Dermis microvascular lymphatic vessel endothelial cell (primary cell): ENCODE measurements at places on chromosomes 1 and 21. TPM values are rescaled to one million over a fixed set of nuclear protein-coding genes. Genes with fewer than 3 reads are reported as not detected.

The NR1I3 gene
- total RNA-seq, result not detected in 2 replicates

GRCh38 chr1:237779356-237779755 lies 111.4 kb downstream of the ZP4 start:
- no peak for DNase-seq

GRCh38 chr1:28111157-28111556 lies 22.7 kb upstream of the EYA3 start:
- no peak for DNase-seq

- DNase-seq, result no peak
Observed at GRCh38 chr1:186474208-186474607, 13.3 kb upstream of the PDC start.

DNA sequence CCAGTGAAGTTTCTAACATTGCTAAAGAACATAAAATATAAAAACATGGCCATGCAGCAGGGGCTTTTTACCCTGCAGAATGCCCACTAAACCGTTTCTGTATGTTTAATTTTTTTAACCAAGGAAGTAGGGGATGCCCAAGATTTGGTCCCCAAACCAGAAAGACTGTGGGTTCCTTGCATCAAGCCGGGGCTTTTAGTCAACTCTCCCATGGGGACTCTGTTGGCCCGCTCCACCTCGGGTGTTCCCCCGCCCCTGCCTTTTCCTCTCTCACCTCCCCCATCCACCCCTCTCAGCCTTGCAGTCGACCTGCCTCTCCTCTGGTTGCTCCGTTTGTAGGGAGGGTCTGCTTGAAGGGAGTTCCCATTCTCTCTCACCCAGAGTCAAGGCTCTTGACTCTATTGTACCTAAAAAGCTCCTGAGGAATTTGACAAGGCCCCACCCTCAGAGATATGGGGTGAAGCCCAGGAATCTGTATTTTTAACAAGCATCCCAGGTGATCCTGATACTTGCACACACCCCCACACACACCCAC lies 117.5 kb downstream of the TOMM20 start:
- no peak for DNase-seq

DNA sequence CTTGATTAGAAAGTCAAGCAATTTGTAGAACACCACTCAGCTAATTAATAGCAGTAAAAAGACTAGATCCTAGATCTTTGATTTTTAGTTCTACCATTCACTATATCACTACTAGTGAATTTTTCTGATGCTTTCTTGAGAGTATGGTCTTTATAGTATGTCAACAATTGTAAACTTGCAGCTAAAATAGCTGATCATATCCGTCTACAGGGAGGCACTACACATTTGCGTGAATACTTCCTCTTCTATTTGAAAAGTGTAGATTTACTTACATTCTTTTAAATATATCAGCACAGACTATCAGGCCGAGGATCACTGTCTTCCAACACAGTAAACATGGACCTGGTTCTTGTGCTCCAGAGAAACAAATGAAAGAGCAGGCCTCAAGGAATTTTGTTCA lies 18.6 kb upstream of the PTPRC start:
- DNase-seq, result no peak

GRCh38 chr1:20697563-20697962 lies 20.2 kb downstream of the KIF17 start:
- DNase-seq, result no peak

The OR6N1 gene
- not detected in 2 replicates for total RNA-seq

The CTSE gene
- total RNA-seq, result not detected in 2 replicates

- no peak for DNase-seq
Observed at GRCh38 chr1:52920791-52921291, 699 bp downstream of the ECHDC2 start.

- DNase-seq, result peak; percentile 47
Observed at GRCh38 chr1:55974714-55975441, 604.5 kb downstream of the PLPP3 start.

GRCh38 chr1:166915042-166915441 lies 39.0 kb upstream of the TADA1 start:
- DNase-seq, result no peak

DNA sequence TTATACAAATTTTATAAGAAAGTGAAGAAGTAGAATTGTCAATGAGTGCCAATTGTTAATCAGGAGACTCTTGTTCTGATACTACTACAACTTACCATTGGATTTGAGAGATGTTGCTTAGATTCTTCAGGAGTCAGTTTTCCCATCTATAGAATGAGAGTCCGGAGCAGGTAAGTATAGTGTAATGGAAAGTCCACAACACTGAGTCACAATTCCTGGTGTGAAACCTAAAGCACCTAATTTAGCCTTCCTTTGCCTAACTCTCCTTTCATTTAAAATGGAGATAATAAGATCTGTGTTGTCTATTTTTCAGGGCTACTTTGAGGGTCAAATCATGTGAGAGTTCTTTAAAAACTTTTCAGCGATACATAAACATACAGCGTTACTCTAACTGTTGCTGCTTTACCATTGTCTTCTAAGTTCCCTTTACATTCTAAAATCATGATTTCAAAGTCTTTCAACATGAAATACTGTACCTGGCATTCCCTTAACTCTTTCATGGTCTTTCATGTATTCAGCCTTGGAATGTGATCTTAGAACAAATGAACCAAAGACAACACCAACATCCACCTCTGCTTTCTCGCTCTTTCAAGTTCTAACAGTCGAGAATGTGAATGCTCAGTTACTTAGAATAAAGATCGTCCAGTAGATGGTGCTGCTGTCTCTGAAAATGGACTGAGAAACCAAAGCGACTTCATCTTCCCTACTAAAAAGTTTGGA lies 90.9 kb downstream of the SLC30A10 start:
- DNase-seq, result peak; percentile 18

The PRR9 gene
- total RNA-seq, result under 0.01 TPM in 1 of 2 replicates, not detected in the other

The NOS1AP gene
- 0.13 TPM in 2 replicates for total RNA-seq

GRCh38 chr1:74732960-74733603 lies at the start of the genes CRYZ and TYW3:
TSS of gene CRYZ (minus strand) at chr1:74733050. CDS start at chr1:74724821, 8,229 bp downstream.
TSS of gene TYW3 (plus strand) at chr1:74733152. CDS start at chr1:74733245, 93 bp downstream.
- DNase-seq, result peak; percentile 88

- DNase-seq, result no peak
Observed at GRCh38 chr1:222081859-222082258, 340.0 kb upstream of the DUSP10 start.

DNA sequence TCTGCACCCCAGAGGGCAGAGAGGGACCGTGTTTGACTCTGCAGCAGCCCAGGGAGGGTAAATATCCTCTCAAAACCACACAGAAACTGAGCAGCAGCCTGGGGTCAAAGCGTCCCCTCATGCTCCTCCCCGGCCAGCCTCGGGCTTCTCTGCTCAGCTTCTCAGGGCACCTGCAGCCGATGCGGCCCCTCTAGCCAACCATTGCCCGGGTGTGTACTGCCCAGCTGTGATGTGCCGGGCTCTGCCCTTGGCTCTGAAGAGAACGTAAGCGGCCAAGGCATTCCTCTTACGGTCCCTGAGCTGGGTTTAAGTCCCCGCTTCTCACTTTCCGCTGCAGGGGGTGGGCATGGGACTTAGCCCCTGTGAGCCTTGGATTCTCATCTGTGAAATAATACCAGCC lies 5.5 kb downstream of the FAM131C start:
- DNase-seq, result no peak

- no peak for DNase-seq
Observed at GRCh38 chr1:7047866-7048265, 262.6 kb downstream of the CAMTA1 start.

The KIF17 gene
- total RNA-seq, result 22.0 and 24.0 TPM in 2 replicates

The ADAMTS1 gene
- 7.5 and 10.1 TPM in 2 replicates for total RNA-seq

GRCh38 chr1:37303884-37304574 lies 170.4 kb upstream of the ZC3H12A start:
- DNase-seq, result no peak

DNA sequence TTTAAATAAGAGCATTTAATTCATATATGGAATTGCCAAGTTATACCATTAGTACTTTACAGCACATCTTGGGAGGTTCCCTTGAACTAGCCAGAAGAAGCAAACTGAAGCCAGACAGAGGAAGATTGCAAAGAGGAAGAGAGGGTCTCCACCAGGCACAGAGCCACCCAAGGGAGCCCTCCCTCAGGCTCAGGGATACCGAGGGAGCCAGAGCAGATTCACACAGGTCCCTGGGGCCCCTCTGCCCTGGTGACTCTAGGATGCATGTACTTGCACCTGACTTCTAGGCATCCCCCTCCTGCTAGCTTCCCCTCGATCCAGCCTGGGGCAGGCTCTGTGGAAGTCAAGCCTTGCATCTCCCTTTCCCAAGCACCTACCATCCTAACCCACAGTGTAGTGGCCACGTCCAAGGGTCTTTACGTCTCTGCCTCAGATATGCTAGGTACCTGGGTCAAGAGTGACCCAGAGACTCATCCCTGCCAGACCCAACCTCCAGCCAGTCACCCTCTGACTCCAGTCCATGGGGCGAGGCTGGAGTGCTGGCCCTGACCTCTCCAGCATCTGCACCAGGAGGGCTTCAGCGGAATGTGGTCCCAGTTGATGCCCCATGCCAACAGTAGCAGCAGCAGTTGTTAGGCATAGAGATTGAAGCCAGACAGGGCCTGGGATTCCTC lies 6.4 kb downstream of the IFNAR2 start:
- DNase-seq, result no peak

The SLC1A7 gene
- not detected in 2 replicates for total RNA-seq

- no peak for DNase-seq
Observed at GRCh38 chr1:70706381-70707037, 295.4 kb downstream of the CTH start.

- DNase-seq, result no peak
Observed at GRCh38 chr1:51415963-51416362, 85.6 kb upstream of the TTC39A start.

- DNase-seq, result no peak
Observed at GRCh38 chr1:10909697-10910680, 102.5 kb upstream of the TARDBP start.

DNA sequence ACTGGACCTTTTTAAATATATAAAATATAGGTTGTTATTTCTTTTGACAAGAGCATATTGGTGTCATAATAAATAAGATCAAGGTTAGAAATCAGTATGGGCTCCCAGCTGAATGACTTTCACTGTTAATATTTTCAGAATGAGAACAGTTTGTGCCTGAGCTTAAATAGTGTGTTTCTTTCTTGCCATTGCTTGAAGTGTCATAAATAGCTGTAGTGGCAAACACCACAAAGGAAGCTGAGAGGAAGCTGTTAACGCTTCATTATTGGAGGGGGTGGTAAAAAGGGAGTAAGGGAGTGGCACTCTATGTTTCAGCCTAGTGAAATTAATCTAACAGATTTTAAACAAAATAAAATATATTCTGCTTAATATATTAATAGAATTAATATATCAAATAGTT lies 1089.8 kb upstream of the NCAM2 start:
- no peak for DNase-seq

DNA sequence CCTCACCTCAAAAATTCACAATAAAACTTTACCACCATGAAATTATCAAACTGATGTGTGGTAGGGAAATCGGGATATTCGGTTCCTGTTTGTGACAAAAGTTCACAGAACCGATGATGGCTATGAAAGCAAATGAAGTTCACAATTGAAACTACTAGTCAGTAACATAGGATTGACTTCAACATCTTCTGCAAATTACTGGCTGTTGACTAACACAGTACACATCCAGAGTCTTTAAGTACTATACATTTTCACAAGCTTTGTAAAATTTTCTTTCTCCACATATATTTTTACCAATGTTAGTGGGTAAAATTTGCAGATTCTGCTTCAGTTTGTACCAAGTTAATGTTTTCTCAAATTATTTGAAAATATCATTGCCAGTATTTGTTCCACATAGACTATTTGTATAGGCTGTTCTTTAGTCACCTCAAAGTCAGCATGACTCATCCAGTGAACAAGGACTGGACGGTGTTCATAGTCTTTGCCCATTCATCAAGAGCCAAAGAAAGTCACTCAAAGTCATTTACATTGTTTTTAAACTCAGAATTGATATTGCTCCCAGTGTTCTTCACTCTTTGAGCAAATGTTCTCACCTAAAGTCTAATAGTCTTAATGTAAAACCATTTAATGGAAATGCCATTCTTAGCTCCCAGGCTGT lies 213.4 kb downstream of the USP25 start:
- peak; percentile 30 for DNase-seq

The OR2M4 gene
- total RNA-seq, result not detected in 2 replicates

- DNase-seq, result no peak
Observed at GRCh38 chr1:3022976-3023375, 1.7 kb downstream of the ACTRT2 start.

- no peak for DNase-seq
Observed at GRCh38 chr21:34885626-34886239, 163.4 kb downstream of the RUNX1 start.

DNA sequence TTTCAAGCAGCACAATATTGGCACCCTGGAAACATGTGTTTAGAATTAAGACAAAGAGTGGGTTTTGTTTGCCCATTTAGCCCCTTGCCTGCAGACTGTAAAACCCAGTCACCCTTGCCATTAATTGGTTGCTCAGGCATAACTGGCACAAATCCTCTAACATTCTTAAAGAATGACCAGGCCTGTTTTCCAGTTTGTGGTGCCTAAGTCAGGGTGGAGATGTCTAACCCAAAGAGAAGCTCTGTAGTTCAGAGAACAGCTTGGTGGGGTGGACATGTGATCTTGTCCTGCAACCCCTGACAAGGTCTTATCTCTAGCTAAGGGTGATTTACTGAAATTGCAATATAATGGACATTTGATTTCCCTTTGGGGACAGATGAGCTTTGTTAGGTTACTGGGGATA lies 8.8 kb upstream of the ANGPTL7 start:
- no peak for DNase-seq

The S100A16 gene
- 429 and 594 TPM in 2 replicates for total RNA-seq

DNA sequence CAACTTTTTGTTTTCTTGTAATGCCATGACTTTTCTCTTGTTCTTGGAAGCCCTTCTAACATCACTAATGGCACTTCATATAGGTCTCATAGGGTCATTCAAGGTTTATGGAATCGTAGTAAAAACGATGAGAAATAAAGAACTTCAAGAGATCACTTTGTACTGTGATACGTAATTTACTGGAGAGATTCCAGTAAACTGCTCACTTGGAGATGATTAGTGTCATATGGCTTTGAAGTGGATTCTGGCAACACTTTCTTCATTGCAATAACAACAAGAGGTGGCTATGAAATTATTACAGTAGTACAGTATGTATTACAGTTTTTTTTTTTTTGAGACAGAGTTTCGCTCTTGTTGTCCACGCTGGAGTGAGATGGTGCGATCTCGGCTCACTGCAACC lies 103.4 kb downstream of the RUSC1 start:
- no peak for DNase-seq

The CRB1 gene
- under 0.01 TPM in 1 of 2 replicates, not detected in the other for total RNA-seq

The OR10X1 gene
- not detected in 2 replicates for total RNA-seq

- DNase-seq, result no peak
Observed at GRCh38 chr1:221734187-221734586, 7.7 kb downstream of the DUSP10 start.

The IKBKE gene
- total RNA-seq, result 22.8 and 24.5 TPM in 2 replicates

- no peak for DNase-seq
Observed at GRCh38 chr1:203186091-203186445, 436 bp downstream of the CHI3L1 start.

The GOLT1A gene
- total RNA-seq, result 0.13 TPM in 1 of 2 replicates, not detected in the other

The ESRRG gene
- not detected in 2 replicates for total RNA-seq
